ENCODE measurements at places on chromosomes 6 and 20.

GRCh38 chr6:24472181-24472580 lies 17.2 kb downstream of the GPLD1 start:
- H3K4me1 ChIP-seq = no peaks in the 10 kb centered on the region
- no peaks in the 10 kb centered on the region for H3K36me3 ChIP-seq
- no peaks in the 10 kb centered on the region for H3K27me3 ChIP-seq
- no peak for DNase-seq
- no peak overlapping the region for H3K4me3 ChIP-seq

GRCh38 chr6:91299544-91300491 lies 712.9 kb upstream of the MAP3K7 start:
- no peak overlapping the region for H3K27ac ChIP-seq
- H3K4me1 ChIP-seq = no peaks in the 10 kb centered on the region
- H3K27me3 ChIP-seq = no peaks in the 10 kb centered on the region

DNA sequence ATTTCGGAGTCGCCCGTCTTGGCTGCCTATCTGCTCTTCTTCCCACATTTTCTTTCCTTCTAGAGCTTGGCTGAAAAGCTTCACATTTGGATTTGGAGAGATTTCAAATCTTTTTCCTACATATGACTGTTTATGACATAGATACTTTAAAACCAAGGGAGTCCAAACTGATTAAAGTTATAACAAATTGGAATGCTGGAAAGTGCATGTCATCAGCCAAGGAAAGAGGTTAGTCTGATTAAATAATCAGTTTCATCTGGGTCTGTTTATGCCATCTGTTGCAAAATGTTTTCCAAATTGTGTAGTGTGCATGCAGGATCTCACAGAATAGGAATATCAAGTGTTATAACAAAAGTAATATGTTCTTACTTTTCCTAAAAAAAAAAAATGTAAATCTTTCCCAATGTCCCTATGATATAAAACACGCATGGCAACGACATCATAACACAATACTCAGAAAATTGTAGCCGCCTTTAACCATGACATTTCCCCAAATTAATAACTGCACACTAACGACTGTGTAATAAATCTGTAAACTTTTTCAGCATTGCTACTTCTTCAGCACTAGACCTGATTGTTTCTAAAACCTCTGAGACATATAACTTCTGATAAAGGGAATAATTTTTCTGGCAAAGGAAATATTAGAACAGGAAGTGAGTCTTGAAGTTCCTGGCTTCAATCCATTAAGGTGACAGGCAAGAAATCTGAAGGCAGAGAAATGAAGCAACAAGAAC lies 230.2 kb upstream of the FOXQ1 start:
- H3K4me1 ChIP-seq = no peaks in the 10 kb centered on the region
- DNase-seq = no peak
- peaks cover 3% of the 10 kb centered on the region for H3K27me3 ChIP-seq

- peaks cover 2% of the 10 kb centered on the region for H3K27me3 ChIP-seq
- peaks cover 7% of the 10 kb centered on the region for H3K36me3 ChIP-seq
- H3K27ac ChIP-seq = no peak overlapping the region
- DNase-seq = no peak
- no peaks in the 10 kb centered on the region for H3K4me1 ChIP-seq
Measured at GRCh38 chr20:41204304-41205265, 67.2 kb downstream of the PLCG1 start.

All from activated CD8-positive, alpha-beta T cell treated with anti-CD3 and anti-CD28 coated beads, Interleukin-2, amount 10 ng/mL, durations not matched to agents 7 days and 5 days (primary cell).